Spleen (tissue), 13 donors: ENCODE measurements at places on chromosomes 7 and 10. TPM values are rescaled to one million over a fixed set of nuclear protein-coding genes. Genes with fewer than 3 reads are reported as not detected.

DNA sequence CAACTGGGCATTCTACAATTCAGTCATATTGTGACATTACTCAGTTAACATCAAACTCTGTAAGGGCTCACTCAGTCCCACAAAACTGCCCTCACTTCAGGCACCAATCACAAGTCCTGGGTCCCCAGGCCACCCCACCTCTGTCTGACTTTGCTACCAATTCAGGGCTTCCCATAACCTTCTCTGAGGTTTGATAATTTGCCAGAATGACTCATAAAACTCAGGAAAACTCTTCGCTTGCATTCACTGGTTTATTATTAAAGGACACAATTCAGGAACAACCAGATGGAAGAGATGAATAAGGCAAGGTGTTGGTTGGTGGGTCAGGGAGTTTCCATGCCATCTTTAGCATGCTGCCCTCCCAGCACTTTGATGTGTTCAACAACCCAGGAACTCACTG lies 41.3 kb downstream of the AVL9 start:
- no peak overlapping the region for H3K4me3 ChIP-seq
- H3K36me3 ChIP-seq = no peaks in the 10 kb centered on the region
- no peak overlapping the region for H3K27ac ChIP-seq
- no peak for DNase-seq

DNA sequence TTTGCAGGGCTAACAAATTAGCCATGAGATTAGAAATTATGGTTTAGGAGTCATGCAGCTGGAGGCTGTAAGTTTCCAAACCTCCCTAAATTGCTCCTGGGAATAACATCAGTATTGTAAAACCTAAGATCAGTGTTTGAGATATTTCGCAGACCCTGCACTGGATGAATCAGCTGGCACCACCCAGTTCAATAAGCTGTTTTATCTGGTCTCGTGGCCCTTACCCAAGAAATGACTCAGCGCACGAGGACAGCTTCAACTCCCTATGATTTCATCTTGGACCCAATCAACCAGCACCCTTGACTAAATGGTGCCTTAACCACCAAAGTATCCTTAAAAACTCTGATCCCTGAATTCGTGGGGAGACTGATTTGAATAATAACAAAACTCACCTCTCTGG lies 482.0 kb upstream of the PCDH15 start:
- no peaks in the 10 kb centered on the region for H3K4me1 ChIP-seq
- no peaks in the 10 kb centered on the region for H3K27me3 ChIP-seq
- no peaks in the 10 kb centered on the region for H3K36me3 ChIP-seq

GRCh38 chr10:30830315-30831230 lies 201.0 kb upstream of the LYZL2 start:
- H3K36me3 ChIP-seq = no peaks in the 10 kb centered on the region
- peak; percentile 44 for DNase-seq
- H3K4me1 ChIP-seq = no peaks in the 10 kb centered on the region
- no peak overlapping the region for H3K27ac ChIP-seq
- H3K27me3 ChIP-seq = peaks cover 7% of the 10 kb centered on the region

- H3K36me3 ChIP-seq = no peaks in the 10 kb centered on the region
- no peaks in the 10 kb centered on the region for H3K27me3 ChIP-seq
- H3K4me1 ChIP-seq = peaks cover 12% of the 10 kb centered on the region
- H3K27ac ChIP-seq = no peak overlapping the region
- no peak overlapping the region for H3K4me3 ChIP-seq
- no peak for DNase-seq
These were observed 153.3 kb downstream of the LRRC4 start for GRCh38 chr7:127877951-127878350.

- no peak overlapping the region for H3K27ac ChIP-seq
- DNase-seq = no peak
- H3K4me1 ChIP-seq = no peaks in the 10 kb centered on the region
- no peak overlapping the region for H3K4me3 ChIP-seq
- H3K27me3 ChIP-seq = no peaks in the 10 kb centered on the region
These were observed 143.7 kb upstream of the LRRTM3 start for GRCh38 chr10:66782144-66782543.

DNA sequence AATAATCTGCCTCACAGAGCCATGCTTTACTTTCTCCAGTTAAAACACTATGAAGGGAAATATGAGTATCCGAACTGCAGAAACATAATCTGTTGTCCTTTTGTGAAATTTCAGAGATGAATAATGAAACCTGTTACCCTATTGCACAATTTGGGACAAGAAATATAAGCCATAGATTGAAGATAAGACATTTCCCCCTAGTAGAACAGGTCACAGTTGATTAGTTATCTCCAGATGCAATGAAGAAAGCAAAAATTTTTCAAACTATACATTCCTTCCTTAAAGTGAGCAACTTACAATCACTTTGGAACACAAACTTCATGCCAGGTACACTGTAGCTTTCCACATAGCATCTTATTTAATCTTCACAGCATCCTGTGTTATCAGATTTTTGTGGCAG lies 2.3 kb upstream of the CHN2 start:
- H3K4me3 ChIP-seq = no peak overlapping the region
- no peak for DNase-seq
- H3K4me1 ChIP-seq = peaks cover 10% of the 10 kb centered on the region
- no peak overlapping the region for H3K27ac ChIP-seq
- no peaks in the 10 kb centered on the region for H3K27me3 ChIP-seq
- no peaks in the 10 kb centered on the region for H3K36me3 ChIP-seq

- no peak overlapping the region for H3K27ac ChIP-seq
- no peak for DNase-seq
- H3K36me3 ChIP-seq = no peaks in the 10 kb centered on the region
- no peaks in the 10 kb centered on the region for H3K4me1 ChIP-seq
- no peaks in the 10 kb centered on the region for H3K27me3 ChIP-seq
- no peak overlapping the region for H3K4me3 ChIP-seq
These were observed 245.0 kb downstream of the HDAC9 start for GRCh38 chr7:18740579-18740988.

GRCh38 chr7:30674876-30675275 lies 7.4 kb downstream of the CRHR2 start:
- peaks cover 3% of the 10 kb centered on the region for H3K27me3 ChIP-seq
- H3K27ac ChIP-seq = no peak overlapping the region
- H3K4me3 ChIP-seq = no peak overlapping the region
- no peak for DNase-seq
- H3K36me3 ChIP-seq = no peaks in the 10 kb centered on the region

DNA sequence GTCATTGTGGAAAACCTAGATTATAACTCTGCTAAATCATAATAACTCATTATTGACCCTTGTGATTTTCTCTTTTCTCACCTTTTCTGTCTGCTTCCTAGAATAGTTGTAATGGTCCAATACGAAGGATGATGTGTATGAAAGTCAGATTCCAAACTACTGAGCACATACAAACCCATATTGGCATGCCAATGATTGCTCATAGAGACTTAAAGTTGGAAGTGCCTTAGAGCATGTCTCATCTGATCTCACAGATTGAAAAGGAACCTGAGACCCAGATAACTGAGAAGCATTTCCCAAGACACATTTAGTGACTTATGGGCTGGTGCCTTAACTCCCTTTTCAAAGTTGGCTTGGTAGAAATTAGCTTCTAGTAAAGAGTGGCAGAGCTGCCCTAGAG lies 594.3 kb downstream of the REEP3 start:
- no peak overlapping the region for H3K27ac ChIP-seq
- H3K4me1 ChIP-seq = no peaks in the 10 kb centered on the region
- no peak for DNase-seq
- no peaks in the 10 kb centered on the region for H3K36me3 ChIP-seq
- no peak overlapping the region for H3K4me3 ChIP-seq

DNA sequence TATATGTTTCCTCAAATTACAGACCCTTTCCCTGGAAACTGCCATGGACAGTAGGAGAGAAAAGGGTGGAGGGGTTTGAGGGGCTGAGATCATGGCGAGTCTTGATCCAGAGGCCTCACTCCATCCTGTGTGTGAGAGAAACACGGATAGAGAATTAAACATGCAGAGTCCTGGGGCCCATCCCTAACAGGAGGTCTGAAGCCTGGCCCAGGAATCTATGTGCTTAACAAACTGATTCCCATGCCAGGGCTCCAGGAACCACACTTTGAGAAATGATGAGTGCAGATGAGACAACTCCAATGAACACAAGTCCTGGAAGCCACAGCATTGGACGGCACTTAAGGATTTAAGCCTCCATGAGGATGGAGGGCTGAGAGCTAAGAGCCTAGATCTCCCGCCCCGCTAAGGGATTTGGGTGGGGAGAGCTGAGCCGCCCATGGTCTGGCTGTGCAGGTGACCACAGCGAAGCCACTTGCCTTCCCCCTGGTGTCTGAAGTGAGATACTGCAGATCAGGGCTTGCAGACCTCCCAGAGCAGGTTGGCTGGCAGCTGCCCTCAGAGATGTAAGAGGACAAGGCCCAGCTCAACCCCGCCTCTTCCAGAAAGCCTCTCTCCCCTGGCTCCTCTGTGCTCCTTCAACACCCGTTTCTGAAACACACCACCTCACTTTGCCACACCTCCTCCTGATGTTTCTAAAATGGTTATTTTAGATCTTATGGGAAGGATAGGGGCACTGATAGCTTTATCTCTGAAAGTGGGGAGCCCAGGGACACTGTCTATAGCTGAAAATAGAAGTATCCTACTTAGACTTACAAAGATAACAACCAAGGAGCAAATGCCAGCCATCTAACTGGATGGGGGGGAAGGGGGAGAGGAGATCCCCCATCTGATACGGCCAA lies 24.8 kb upstream of the EIF5AL1 start:
- no peaks in the 10 kb centered on the region for H3K27me3 ChIP-seq
- peak; percentile 81 for DNase-seq
- no peak overlapping the region for H3K4me3 ChIP-seq
- H3K36me3 ChIP-seq = no peaks in the 10 kb centered on the region
- H3K27ac ChIP-seq = no peak overlapping the region

GRCh38 chr7:46558482-46559193 lies 637.6 kb upstream of the IGFBP3 start:
- H3K36me3 ChIP-seq = no peaks in the 10 kb centered on the region
- DNase-seq = no peak
- no peak overlapping the region for H3K27ac ChIP-seq
- no peaks in the 10 kb centered on the region for H3K27me3 ChIP-seq
- no peaks in the 10 kb centered on the region for H3K4me1 ChIP-seq
- no peak overlapping the region for H3K4me3 ChIP-seq

DNA sequence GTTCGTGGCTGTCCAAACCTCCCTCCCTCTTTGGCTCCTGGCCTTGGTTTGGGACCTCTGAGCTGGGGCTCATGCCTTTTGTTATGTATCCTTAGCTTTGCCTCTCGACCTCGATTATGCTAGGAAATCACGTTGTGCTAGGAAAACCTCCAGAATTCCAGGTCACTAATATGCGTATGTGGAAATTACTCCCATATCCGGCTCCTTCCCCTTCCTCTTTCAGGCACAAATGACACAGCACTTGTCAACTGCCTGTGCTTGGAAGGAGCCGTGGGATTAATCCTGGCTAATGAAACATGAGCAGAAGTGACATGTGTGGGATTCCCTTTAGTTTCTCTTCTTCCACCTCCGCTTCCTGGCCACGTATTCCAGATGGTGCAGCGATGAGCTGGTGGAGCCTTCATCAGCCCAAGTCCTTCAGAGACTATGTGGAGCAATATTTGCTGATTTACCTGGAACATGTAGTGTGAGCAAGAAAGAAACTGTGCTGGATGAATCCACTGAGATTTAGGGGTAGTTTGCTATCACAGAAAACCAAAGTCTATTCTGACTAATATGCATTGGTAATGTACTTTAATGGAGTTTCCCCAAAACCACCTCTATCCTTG lies 149.2 kb downstream of the REEP3 start:
- H3K4me3 ChIP-seq = no peak overlapping the region
- no peaks in the 10 kb centered on the region for H3K36me3 ChIP-seq
- peak overlapping the region; percentile 53 for H3K27ac ChIP-seq
- peaks cover 28% of the 10 kb centered on the region for H3K4me1 ChIP-seq

GRCh38 chr10:63573068-63573697 lies 52.0 kb downstream of the REEP3 start:
- peaks cover 22% of the 10 kb centered on the region for H3K4me1 ChIP-seq
- H3K4me3 ChIP-seq = no peak overlapping the region
- H3K27me3 ChIP-seq = no peaks in the 10 kb centered on the region
- peak overlapping the region; percentile 53 for H3K27ac ChIP-seq

- no peaks in the 10 kb centered on the region for H3K4me1 ChIP-seq
- no peaks in the 10 kb centered on the region for H3K36me3 ChIP-seq
- no peaks in the 10 kb centered on the region for H3K27me3 ChIP-seq
- H3K27ac ChIP-seq = no peak overlapping the region
- no peak overlapping the region for H3K4me3 ChIP-seq
These were observed 169.9 kb upstream of the RNF32 start for GRCh38 chr7:156470399-156471320.

DNA sequence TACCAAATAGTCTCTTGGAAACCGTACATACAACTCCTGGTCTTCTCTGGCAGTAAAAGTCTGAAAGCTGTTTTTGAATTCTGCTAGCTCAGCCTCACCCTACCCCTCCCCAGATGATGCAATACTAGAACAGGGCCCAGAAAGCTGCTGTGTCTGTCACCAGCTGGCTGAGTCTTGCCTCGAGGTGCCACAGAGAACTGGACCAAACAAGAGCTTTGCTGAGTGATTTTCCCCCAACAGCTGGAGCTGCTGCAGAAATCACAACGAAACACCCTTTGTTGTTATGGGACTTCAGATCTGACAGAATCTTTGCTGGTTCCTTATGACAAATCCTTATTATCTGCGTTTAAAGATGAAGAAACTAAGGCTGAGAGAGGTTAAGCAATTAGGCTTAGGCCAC lies 134.1 kb downstream of the SPAG6 start:
- no peaks in the 10 kb centered on the region for H3K36me3 ChIP-seq
- no peak overlapping the region for H3K27ac ChIP-seq
- H3K27me3 ChIP-seq = peaks cover 36% of the 10 kb centered on the region
- no peak overlapping the region for H3K4me3 ChIP-seq
- peaks cover 22% of the 10 kb centered on the region for H3K4me1 ChIP-seq
- DNase-seq = no peak

The SLC26A5 gene
- polyA plus RNA-seq = 0.17 TPM

The LEP gene
- 0.13 TPM for polyA plus RNA-seq

The TRPV5 gene
- not detected for polyA plus RNA-seq

The SPDYE6 gene
- not detected for polyA plus RNA-seq

The MYL10 gene
- not detected for polyA plus RNA-seq

The CDK6 gene
- polyA plus RNA-seq = 2.0 TPM

The TAS2R5 gene
- 0.58 TPM for polyA plus RNA-seq
